ENCODE measurements at places on chromosomes 3 and 15.

- DNase-seq, result no peak
Observed at GRCh38 chr3:195524171-195524896, 18.8 kb downstream of the PPP1R2 start.

DNA sequence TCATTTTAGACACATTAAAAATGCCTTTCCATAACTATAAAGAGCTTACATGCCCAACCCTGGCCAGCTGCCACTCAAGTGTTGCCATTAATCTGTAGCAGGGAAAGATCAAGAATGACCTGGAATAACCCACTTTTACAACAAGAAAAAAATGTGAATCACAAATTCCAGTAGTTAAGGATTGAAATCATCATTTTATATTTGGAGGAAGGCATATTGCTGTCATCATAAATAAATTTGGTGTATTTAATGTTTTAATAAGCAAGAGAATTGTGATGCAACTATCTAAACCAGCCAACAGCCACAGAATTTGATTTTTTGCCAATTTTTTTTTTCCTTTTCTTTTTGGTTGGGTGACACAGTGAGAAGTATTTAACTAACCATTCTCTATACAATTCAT lies 240.0 kb upstream of the SEMA6D start:
- DNase-seq, result no peak

DNA sequence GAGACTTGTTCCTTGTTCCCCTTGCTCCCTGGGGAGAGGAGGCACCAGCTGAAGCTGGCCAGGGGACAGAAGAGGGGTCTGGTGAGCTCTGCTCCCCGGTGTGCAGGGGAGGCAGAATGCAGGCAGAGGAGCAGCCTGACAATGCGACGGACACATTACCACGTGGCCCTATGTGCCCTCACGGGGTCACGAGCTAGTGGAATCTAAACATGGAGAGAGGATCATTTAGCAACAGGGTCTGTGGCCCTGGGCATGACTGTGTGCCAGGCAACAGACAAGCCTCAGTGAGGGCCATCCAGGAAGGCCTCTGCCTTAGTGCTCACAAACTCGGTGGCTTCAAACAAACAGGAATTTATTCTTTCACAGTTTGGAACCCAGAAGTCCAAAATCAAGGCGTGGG lies 8.5 kb upstream of the MUC4 start:
- DNase-seq, result no peak

- DNase-seq, result no peak
Observed at GRCh38 chr3:71265365-71265915, 318.1 kb downstream of the FOXP1 start.
